T-helper 2 cell treated with Interferon-gamma antibody and Interleukin-4, amounts not matched to agents 100 ng/mL and 5 ng/mL, for 36 hours (primary cell): ENCODE measurements at places on chromosomes 1 and 21. TPM values are rescaled to one million over a fixed set of nuclear protein-coding genes. Genes with fewer than 3 reads are reported as not detected.

The CELA2A gene
- total RNA-seq = not detected in 2 replicates

The KRTAP25-1 gene
- total RNA-seq = not detected in 2 replicates

The TAS1R1 gene
- not detected in 2 replicates for total RNA-seq

The OLIG2 gene
- total RNA-seq = not detected in 2 replicates

The USH2A gene
- not detected in 2 replicates for total RNA-seq

The TRIM63 gene
- total RNA-seq = not detected in 2 replicates

The AMY1A gene
- total RNA-seq = not detected in 2 replicates

The TP73 gene
- total RNA-seq = 2.6 and 2.7 TPM in 2 replicates

The NCSTN gene
- 72.9 and 76.8 TPM in 2 replicates for total RNA-seq

The TRAF3IP3 gene
- total RNA-seq = 446 and 452 TPM in 2 replicates

The ACOT11 gene
- 2.0 TPM in 2 replicates for total RNA-seq

The NPL gene
- total RNA-seq = 2.5 and 3.2 TPM in 2 replicates

The FCRL2 gene
- not detected in 2 replicates for total RNA-seq

The C1orf94 gene
- not detected in 2 replicates for total RNA-seq
